ENCODE measurements at places on chromosomes 5 and 9.

DNA sequence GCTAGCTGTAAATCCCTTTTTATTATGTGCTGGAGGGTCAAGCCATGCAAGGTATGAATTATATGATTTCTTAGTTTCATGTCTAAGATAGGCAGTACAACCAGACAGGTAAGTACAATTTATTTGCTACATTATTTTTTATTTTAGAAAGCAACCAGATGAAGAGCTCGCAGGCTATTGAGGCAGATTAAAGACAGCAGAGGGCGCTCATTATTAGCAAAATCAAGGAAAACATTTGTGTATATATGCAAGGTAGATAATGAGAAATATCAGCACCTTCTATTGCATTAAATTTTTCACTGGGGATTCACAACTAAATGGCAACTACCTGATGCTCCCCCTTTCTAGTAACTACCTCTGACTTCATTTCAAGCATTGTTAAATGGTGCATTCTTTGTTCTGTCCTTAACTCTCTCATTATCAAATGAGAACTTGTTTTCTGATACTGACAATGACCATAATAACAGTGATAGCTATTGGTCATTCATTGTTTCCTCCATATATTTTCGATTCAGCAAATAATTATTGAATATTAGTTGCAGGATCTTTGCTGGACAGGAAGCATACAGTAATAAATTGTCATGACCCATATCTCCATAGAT is 8.6 kb downstream of the SCGB3A2 start:
- no peak for DNase-seq

DNA sequence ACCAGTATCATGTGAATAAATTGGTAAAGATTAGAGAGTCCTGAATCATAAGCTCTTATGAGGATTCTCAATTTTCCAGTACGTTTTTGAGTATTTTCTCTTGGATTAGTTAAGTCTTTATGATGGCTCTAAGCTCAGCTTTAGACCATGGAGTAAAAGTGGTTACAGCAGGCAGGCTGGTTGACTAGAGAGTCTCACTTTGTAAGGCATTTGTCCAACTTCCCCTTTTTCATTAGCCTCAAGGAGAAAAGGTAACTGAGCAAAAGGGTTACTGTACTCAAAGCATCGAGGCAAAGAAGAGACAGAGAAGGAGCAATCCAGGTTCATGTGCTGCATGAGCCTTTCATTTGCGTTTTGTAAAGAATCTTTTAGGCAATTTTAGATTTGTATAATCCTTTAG is 8.5 kb downstream of the NOP16 start:
- DNase-seq, result no peak

DNA sequence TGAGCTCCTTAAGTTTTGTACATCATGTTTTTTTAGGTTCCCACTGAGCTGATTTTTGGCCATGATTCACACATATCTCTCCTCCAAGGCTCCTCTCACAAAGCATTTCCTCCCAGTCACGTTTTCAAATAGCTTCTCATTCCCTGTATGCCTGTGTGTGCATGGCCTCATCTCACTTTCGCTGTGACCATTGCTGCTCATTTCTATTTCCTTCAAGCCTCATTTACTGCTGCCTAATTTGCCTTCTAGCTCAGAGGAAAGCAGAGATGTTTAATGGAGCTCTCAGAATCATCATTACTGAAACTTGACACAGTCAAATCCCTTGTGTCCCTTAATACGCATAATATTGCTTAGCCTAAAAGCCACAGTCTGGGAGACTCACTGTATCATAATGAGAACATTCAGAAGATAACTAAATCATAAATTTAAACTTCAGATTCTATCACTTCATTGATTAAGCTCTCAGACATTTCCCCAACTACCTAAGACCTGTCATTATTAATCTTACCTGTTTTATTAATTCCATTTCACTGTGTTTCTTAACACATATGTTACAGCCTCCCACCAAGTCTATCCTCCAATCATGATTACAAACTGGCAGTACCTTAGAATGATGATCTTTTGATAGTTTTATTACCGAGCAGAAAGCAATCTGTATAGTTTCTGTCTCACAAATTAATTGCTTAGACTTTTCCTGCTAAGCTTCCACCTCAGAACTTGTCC is 278.3 kb upstream of the PTGER4 start:
- DNase-seq, result no peak

- DNase-seq, result no peak
These were observed 26.1 kb downstream of the MAP1B start for GRCh38 chr5:72133212-72133990.
